ENCODE measurements at places on chromosomes 6 and 20. TPM values are rescaled to one million over a fixed set of nuclear protein-coding genes. Genes with fewer than 3 reads are reported as not detected.

The BPIFB1 gene
- not detected for total RNA-seq

The FHL5 gene
- total RNA-seq, result 25.0 TPM

The WFDC5 gene
- total RNA-seq, result not detected

The HTR1E gene
- not detected for total RNA-seq

The TMEM200A gene
- 4.6 TPM for total RNA-seq

The COL9A3 gene
- total RNA-seq, result 10.2 TPM

The HRH3 gene
- total RNA-seq, result not detected

The CLVS2 gene
- total RNA-seq, result not detected

The GPLD1 gene
- 1.3 TPM for total RNA-seq

The MACROD2 gene
- total RNA-seq, result 6.7 TPM

The TENT5A gene
- total RNA-seq, result 25.9 TPM

The ELOVL2 gene
- 11.1 TPM for total RNA-seq
